ENCODE measurements at places on chromosomes 12 and 14.

GRCh38 chr12:90174198-90174510 is 465.5 kb upstream of the ATP2B1 start:
- peak; percentile 39 for DNase-seq

GRCh38 chr12:61871485-61871810 is 388.8 kb upstream of the USP15 start:
- no peak for DNase-seq

DNA sequence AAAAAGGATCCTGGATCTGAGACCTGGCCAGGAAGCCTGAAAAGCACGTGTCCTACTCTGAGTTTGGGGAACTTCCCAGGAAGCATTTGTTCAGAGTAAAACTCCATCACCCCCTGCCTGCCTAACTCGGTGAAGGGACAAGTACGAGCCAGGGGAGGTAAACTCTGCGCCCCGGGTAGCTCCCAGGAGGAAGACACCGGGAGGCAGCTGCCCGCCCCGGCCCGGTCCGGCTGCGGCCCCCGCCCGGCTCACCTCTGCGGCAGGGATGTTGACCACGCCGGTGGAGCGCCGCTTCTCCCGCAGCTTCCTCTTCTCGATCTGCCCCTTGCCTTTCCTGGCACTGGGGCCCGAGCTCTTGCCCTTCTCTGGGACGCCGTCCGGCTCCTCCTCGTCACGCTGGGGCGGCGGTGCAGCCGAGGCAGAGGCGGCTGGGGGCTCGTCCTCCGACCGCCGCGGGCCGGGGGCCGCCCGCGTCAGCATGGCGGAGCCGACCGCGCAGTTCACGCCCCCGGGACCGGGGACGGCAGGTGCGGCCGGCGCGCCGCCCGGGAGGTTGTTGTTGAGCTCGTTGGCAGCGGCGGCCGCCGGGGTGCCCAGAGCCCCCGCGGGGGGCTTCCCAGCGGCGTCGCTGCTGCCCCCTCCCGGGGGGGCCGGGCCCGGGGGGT is 1.2 kb downstream of the PAWR start:
- DNase-seq: peak; percentile 56

- DNase-seq: no peak
Measured at GRCh38 chr12:54593725-54594124, 5.3 kb upstream of the PPP1R1A start.

DNA sequence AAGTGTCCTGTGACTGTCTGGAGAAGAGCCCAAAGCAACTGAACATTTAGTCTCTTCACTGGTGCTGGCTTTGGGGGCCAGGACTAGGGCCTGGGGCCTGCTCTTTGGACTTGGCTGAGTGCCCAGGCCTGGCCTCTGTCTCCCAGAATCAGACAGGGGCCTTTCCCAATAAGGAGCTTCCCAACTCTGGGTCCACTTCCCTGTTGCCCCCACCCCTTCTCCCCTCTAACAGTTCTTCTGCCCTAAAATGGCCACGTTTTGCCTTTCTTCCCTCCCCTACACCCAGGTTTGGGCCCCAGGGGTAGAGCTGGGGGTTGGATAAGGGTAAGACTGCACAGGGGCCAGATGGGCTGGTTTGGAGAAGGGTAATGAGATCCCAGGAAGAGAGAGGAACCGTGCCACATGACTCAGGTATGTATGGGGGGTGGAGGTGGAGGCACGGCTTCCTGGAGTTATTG is 10.0 kb upstream of the ITGA5 start:
- DNase-seq: no peak

DNA sequence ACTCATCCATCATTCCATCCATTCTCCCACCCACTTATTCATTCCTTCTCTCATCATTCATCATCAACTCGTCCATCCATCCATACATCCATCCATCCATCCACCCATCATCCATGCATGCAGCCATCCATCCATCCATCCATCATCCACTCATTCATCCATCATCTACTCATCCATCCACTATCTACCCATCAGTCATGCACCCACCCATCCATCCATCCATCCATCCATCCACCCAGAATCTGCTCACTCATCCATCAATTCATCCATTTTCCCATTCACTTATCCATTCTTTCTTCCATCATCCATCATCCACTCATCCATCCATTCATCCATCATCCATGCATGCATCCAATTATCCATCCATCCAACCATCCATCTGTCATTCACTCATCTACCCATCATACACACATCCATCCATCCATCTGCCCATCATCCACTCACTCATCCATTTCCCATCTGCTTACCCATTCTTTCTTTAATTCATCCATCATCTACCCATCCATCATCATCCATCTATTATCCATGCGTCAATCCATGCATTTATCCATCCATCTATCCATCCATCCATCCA is 107.1 kb upstream of the WSCD2 start:
- DNase-seq: no peak

GRCh38 chr12:117124421-117125271 is 25.4 kb upstream of the TESC start:
- no peak for DNase-seq

DNA sequence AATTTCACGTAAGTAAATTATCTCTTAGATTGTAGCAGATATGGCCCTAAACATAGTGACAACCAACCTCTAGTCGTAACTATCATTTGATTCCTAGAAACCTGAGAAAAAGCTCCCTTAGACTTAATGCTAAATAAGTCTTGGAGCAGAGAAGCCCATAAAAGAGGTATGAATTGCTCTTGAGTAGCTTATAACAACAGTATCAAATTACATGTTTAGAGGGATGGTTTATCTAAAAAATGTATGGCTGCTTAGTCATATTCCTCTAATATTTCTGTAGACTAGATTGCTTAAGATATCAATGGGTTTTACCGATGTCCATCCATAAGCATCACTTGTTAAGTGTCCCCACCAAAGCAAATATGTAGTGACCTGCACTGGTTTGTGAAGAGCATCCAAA is 259.7 kb downstream of the NELL2 start:
- DNase-seq: no peak

GRCh38 chr12:57590864-57591781 is at the start of gene PIP4K2C:
TSS of gene PIP4K2C (plus strand) at chr12:57591192. CDS start at chr12:57591290, 98 bp downstream.
- DNase-seq: peak; percentile 90

DNA sequence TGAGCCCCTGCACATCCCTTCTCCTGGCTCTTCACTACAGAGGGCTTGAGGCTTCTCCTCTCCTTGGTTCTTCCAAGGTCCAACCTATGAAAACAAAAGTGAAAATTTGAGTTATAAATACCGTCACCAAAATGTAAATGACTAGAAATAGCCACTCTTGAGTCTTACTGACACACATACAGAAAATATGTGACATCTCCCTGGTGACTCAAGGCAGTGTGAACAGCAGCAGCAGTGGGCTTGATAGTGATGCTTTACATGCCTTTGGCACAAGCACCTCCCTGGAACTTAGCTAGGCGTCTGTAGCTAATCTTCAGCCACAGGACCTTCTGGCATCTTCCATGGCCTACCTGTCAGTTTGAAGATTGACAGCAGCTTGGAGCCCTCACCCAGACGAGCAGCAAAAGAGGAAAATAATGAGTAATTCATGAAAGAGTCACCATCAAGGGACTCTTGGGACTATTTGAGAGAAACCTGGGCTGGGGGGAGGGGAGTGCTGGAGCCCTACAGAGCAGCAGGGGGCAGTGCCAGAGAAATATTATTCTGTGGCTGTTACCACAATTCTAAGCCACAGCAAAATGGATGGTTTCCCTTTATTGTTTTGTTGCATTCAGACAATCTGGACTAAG is 158.0 kb downstream of the KCNK10 start:
- no peak for DNase-seq

GRCh38 chr12:99800605-99801004 is 153.1 kb downstream of the GARIN6 start:
- DNase-seq: no peak

DNA sequence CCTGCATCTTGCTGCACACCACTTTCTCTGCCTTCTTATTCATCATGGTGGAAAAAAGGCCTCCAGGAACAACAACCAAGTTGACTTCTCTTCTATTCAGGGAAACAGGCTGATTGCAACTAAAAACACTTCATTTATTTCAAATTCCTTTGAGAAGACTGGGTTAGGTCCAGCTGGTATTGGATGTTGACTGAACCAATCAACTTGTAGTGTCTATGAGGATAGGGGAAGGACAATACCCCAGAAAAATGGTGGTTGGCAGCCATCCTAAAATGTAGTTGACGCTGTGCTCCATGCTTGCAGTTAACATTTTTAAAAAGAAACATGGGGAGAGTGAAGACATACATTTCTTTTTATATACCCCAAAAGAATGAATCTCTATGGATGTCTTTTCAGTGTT is 34.4 kb upstream of the CRADD start:
- no peak for DNase-seq

GRCh38 chr12:56631790-56632700 is 1.9 kb upstream of the BAZ2A start:
- peak; percentile 53 for DNase-seq

DNA sequence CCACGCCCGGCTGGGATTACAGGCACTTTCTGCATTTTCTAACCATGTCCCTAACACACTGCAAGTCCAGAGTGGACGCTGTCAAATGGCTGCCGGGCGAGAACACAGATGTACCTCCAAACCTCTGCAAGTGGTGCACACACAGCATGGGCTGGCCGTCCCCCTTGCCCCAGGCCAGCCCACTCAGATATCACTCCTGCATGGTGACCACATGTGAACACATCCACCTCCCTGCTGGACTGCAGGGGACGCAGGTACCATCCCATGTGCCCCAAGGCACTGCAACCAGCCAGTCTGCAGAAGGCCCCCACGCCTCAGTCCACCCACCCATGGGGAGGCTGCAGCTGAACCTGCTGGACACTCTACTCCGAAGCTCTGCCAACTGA is 14.0 kb downstream of the BRF1 start:
- DNase-seq: no peak

- DNase-seq: no peak
Measured at GRCh38 chr12:89770391-89770790, 61.8 kb upstream of the ATP2B1 start.

GRCh38 chr12:13942826-13943225 is 38.6 kb downstream of the GRIN2B start:
- DNase-seq: no peak

DNA sequence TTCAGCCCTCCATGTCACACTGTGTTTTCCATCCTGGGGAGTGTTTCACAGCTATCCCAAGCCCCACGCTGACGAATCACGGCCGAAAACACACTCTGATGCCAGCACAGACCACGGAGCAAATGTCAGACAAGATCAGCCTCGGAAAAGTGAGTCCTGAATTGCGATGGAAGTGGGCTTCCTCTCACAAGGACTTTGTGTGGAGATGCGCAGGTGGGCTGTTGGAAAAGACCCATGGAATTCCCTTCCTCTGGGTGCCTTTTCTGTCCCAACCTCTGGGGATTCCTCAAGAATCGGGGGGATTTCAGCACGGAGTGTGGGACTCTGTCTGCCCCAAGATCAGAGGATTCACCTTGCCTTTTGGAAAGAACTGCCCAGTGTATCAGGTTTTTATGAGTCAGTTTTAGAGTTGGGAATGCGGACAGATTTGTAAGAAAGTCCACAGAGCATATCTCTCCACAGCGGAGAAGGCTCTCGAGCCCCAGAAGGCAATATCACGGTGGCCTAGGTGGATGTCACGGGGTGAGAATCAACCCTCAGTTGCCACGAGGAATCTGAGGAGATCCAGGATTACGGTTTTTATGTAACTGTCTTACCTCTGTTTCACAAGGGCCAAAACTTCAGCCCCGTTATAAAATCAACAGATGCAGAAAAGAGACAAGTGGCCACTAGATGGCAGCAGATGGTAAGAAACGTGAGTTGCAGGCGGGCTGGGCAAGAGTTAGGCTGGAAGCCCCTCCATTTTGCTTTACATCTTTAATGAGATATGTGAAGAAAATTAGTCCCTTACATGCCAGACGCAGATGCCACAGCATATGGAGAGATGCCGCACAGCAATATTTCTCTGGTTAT is 201.9 kb downstream of the DAD1 start:
- DNase-seq: peak; percentile 71

DNA sequence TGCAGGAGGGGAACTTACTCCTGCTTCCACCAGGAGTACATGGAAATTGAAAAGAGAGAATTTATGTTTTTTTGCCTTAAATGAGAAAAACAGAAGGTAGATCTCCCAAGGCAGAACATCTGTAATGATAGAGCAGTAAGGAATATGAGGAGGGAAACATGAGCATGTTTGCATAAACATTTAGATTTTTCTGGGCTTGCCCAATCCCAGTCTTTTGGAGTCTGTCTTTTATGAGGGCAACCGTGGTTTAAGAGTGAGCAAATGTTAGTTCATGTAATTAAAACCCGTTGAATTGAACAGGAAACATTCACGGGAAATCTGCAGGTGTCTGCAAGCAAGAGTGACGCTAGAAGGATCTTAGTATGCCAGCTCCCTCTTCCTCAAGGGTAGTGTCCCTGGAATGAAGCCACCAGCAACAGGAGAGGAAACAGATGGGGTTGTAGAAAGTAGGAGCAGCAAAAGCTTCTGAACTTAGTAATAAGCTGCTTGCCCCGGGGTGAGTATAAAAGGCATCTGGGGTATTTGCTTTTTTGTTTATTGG is 79.3 kb downstream of the ARF6 start:
- peak; percentile 32 for DNase-seq

DNA sequence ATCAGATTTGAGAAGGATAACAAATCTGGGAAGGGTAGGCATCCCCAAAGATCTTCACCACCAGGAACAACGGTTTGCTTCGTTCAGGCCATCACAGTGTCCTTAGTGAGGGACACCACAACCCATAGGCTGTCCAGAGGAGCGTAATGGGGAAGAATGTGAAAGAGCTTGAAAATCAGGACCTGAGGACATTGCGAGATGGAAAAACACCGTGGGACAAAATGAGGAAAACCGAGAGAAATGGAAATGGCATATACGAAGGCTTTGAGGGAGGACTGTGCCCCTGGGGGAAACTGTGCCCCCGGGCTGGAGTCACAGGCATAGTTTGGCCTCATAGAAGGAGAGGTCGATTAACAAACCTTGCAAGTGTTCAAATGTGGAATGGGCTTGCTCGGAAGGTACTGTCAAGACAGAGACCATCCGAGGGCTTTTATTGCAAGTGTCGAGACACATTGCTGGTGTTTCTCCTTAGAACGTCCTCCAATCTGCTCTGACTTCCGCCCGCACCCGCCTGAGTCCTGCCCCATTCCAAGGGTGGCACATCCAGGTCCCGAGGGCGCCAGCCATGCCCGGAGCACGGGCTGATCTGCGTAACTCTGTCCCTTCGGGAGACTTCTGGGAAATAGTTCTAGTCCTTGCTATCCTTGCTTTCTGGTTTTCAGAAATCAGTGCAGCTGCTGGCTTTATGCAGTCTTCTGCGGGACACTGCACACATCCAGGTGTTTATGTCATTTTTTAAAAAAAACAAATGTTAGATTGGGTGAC is 885 bp upstream of the PALS1 start:
- DNase-seq: peak; percentile 20

DNA sequence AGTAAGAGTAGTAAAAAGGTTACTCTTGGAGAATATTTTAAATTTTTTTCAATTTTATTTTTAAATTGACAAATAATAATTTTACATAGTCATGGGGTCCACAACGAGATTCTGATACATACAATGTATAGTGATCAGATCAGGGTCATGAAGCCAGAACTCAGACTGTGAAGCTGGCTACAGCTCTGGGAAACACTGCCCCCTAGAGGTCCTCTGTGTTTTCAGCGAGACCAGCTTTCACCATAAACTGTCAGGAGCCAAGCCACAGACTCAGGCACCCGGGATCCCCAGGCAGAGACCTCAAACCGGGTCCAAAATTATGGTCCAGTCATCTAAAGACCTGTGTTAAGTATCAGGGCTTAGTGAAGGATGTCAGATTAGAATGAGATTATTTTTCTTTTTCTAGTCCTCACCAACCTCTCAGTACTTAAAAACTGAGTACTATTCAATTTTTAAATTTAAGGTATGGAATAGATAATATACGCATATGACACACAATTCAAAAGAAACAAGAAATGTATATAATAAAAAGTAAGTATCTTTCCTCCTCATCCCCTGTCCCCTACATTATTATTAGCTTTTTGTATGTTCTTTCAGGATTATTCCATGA is 397.1 kb downstream of the MDGA2 start:
- DNase-seq: peak; percentile 24

Measured in NCI-H345 (cell line).